ENCODE measurements at places on chromosomes 3 and 15.

DNA sequence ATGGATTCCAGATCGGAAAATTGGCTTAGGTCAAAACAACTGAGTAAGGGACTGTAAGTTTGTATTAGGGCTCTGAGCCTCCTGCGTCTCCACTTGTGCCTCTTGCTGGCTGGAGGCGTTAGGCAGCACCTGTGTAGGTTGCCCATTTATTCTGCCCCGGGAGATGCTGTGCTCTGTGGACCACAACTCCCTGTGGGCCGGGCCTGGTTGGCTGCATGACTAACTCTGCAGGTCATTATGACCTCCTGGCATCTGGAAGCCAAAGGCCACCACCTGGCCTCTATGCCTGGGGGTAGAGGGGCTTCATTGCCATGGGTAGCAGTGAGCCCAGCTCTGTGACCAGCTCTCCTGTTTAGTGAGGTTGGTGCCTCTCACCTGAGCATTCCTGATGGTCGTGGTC, 36.0 kb upstream of the BDH1 start:
- no peak for DNase-seq

DNA sequence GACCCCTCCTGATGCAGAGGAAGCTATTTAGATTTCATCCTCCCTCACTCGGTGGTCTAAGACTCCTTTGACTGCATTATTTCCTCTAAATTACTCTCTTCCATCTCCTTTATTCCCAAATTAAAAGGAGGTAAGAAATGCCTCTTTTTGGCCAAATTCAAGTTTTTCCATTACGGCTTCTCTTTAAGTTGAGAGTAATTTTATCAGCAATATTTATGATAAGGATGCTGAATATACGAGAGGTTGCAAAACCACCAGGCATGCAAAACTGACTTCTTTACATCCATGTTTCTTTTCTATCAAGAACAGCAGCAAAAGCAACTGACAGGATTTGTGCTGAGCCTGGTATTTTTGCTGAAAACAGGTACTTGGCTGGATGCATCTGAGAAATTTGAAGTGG, 262.0 kb upstream of the RARB start:
- no peak for DNase-seq

DNA sequence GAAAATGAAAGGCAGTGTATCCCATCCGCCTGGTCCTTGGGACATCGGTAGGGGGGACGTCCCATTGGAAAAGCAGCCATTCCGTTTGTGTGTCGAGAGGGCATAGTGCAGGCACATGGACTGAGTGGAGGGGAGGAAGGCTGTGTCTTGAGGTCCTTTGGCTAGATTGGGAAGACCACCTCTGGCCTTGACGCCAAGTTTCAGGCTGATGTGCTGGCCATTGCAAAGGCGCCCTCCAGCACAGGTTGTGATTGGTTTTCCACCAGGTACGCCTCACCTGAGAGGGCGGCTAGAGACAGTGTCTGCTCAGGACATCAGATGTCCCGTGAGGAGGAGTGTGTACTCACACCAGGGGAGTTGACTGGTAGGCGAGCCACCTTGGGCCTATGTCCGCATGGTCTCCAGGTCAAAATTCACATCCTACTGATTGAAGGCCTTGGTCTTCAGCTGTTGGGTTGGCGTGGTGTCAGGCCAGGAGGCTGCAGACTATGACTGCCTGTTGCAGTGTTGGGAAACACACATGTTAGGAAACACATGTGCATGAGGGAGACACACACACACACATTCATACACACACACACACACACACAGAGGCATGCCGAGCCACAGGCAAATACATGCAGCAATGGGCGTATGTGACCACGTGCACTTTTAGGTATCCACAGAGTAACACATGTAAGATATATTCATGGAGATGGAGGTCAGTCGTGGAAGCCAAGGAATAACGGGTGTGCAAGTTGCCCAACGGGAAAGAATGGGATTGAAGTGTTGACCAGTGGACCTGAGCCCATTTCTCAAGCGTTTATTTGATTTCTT, 98.4 kb downstream of the SNRPN start:
- no peak for DNase-seq

- DNase-seq, result no peak
These were observed 15.7 kb upstream of the RASA2 start for GRCh38 chr3:141471160-141471559.

GRCh38 chr15:40006003-40006402, 33.0 kb downstream of the SRP14 start:
- DNase-seq, result no peak

GRCh38 chr15:50232791-50233190, 32.7 kb downstream of the HDC start:
- DNase-seq, result no peak

GRCh38 chr3:151751161-151751560, 17.4 kb downstream of the AADACL2 start:
- DNase-seq, result no peak

GRCh38 chr3:139587797-139588196, 48.3 kb upstream of the RBP1 start:
- no peak for DNase-seq

- DNase-seq, result no peak
These were observed 57.7 kb downstream of the DUT start for GRCh38 chr15:48388910-48389309.

DNA sequence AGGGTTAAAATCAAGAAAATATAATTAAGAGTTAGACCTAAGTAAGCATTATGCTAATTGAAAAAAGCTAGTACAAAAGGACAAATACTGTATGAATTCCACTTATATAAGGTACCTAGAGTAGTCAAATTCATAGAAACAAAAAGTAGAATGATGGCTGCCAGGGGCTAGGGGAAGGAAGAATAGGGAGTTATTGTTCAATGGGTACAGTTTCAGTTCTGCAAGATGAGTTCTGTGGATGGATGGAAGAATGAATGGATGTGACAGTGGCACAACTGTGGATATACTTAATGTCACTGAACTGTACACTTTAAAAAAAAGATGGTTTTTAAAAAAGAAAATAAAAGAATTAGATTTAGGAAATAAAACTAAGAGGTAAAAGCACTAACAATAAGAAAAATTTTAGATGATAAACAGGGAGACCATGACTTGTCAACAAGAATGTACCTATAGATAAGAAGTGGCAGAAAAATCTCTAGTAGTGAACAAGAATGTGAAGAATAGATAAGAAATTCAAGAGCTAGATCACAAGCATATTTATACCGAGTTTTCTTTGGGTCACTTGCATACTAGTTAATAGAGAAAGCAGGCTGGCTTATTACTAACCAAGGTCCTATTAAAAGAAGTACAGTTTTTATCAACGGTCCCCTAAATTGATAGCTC, 5.5 kb downstream of the IFT80 start:
- DNase-seq, result no peak

- DNase-seq, result no peak
These were observed 16.3 kb downstream of the BMF start for GRCh38 chr15:40092256-40092978.

DNA sequence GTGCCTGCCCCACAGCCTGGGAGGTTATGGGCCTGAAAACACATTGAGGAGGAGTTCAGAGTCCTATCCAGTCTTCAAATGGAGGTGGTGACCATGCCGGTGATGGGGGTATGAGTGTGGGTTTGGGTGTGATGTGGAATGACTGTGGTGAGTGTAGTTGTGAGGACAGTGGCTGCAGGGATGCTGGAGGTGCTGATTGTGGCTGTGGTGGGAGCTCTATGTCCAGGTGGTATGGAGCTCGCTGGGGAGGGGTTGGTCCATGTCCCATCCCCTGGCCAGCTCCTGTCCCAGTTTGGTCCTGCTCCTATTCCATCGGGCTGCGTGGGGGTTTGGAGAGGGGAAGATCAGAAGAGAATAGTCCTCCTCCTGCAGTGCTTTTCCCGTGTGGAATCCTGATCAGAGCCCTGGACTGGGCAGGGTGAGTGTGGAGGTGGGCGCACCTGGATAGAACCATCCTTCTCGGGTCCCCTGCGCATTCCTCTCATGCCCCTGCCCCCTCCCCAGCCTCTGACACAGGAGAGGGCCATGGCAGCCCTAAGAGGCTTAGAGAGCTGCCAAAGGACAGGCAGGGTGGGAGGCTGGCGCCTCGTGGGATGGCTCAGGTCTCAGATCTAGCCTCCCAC, 23.0 kb upstream of the GOLGA6C start:
- no peak for DNase-seq

GRCh38 chr15:101459579-101460300, 29.8 kb downstream of the PCSK6 start:
- no peak for DNase-seq

DNA sequence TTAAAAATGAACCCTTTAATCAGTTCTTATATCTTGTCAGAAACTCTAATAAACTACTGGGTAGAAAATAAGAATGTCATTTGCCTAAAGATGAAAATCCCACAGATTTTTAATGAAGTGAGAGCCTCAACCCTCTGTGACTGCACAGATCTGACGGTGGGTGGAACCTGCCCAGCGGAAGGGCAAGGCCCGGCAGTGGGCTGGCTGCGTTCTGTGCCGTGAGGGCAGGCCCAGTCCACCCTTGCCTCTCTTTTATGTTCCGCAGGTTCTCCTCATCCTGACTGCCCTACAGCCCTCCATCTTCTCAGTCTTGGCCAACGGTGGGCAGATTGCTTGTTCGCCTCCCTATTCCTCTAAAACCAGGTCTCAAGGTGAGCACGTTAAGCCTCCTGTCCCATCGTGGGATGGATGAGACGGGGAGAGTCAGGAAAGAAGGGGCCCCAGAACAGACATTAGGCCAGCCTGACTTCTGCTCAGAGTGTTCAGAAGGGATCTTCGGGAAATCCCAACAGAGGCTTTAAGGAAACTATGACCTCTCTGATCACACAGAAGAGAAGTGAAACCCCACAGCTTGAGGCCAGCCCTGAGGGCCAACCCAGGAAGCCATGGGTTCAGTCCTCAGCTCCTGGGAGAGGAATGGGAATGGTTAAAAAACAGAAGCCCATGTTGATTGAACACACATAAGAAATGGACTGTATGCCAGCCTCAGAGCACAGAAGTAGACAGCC, 16.0 kb downstream of the SLC51A start:
- DNase-seq, result no peak

GRCh38 chr15:81054236-81054635, 53.5 kb downstream of the TLNRD1 start:
- no peak for DNase-seq

GRCh38 chr15:67750371-67750770, 74.9 kb upstream of the SKOR1 start:
- DNase-seq, result no peak

DNA sequence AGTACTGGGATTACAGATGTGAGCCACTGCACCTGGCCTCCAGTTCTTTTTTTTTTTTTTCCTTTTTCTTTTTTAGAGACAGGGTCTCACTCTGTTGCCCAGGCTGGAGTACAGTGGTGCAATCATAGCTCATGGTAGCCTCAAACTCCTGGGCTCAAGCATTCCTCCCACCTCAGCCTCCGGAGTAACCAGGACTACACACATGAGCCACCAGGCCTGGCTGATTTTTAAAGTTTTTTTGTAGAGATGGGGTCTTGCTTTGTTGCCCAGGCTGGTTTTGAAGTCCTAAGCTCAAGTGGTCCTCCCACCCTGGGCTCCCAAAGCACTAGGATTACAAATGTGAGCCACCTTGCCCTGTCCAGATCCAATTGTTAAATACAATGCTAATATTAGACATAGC, 13.6 kb upstream of the ULK3 start:
- no peak for DNase-seq

GRCh38 chr15:61564785-61565184, 335.7 kb upstream of the RORA start:
- DNase-seq, result no peak

- no peak for DNase-seq
These were observed 173.0 kb downstream of the TIGIT start for GRCh38 chr3:114466816-114467215.

DNA sequence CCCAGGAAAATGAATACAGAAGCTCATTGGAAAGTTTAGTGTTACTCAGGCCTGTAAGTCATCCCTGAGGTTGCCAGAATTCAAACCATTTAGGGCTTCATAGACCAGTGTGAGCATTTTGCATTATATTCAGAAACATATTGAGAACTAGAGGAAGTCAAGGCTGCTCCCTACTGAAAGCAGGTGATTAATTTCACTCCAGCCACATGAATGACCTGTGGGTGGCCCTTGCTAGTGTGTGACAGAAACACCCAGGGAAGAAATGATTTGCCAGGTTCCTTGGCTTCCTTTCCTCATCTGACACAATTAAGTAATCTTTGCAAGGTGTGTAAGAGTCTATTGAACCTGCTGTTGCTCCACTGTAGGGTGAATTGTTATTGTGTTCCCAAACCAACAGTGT, 61.8 kb downstream of the GAP43 start:
- no peak for DNase-seq

- no peak for DNase-seq
These were observed 285.5 kb upstream of the CFAP20DC start for GRCh38 chr3:59335338-59335737.
